ENCODE measurements at places on chromosomes 2 and 18.

DNA sequence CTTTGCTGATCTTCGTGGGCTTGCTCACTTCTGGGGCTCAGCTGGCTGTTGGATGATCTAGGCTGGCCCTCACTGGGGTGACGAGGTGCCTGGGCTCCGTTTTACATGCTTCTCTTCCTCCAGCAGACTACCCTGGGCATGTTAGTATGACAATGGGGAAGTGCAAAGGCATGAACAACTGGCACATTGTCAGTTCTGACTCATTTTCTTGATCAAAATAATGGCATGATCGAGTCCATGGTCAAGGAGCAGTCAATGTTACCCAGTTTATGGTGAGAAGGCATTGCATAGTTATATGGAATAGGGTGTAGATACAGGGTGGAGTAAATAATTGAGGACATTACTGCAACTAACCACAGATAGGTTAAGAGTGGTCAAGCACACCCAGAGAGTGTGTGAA lies 10.0 kb upstream of the UPP2 start:
- no peak for DNase-seq

GRCh38 chr2:218020966-218021535 lies 18.3 kb upstream of the TNS1 start:
- DNase-seq: no peak

DNA sequence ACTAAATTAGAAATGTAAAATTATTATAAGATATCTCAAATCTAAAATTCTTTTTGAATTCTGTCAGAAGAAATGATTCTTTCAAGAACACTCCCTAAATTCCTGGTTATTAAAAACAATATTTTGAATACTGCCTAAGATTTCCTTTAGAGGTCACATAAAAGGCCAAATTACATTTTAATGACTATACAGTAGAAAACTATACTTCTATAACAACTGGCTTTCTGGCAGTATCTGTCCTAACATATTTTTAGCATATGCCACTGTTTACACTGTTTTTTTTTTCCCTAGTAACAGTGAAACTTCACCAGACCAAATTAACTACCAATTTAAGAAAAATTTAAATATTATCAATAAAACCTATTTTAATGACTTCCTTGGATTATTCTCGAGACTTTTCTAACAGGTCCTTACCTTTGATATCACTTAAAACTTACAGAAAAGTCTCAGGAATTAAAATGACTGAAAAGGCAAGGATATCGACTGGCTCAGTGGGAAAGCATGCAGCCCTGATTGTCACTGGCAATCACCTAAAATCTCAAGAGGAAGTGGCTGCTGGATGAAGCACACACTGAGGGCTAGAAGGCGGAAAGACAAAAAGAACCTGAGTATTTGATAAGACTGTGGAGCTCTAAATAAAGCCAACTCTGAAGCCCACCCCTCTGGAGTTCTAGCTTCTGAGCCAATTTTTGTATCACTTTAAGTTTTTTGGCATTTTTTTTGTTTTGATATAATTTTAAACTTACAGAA lies 59.6 kb downstream of the SPIRE1 start:
- DNase-seq: no peak

DNA sequence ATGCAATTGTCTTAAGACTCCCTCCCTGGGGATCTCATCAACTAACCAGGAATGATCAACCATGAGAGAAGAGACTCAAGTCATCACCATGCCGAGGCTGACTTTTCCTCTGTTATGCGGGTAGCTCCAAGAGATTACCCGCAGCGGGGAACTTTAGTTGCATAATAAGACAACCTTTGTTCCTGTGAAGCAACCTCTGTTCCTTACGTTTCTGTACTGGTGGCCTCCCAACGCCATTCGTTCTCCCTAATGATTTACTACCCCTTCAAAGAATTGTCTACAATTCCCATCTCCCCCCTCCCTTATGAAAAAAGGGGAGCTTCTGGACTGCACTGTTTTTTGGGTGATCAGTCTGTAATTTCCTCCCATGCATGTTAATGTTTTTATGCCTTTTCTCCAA lies 66.1 kb upstream of the LRPPRC start:
- no peak for DNase-seq
